ENCODE measurements at places on chromosomes 12 and 14.

- DNase-seq: no peak
Measured at GRCh38 chr12:21771311-21771710, 3.2 kb downstream of the KCNJ8 start.

- no peak for DNase-seq
Measured at GRCh38 chr12:132355742-132356681, 26.6 kb upstream of the GALNT9 start.

- DNase-seq: no peak
Measured at GRCh38 chr12:67958187-67958586, 31.1 kb upstream of the IFNG-AS1 start.

DNA sequence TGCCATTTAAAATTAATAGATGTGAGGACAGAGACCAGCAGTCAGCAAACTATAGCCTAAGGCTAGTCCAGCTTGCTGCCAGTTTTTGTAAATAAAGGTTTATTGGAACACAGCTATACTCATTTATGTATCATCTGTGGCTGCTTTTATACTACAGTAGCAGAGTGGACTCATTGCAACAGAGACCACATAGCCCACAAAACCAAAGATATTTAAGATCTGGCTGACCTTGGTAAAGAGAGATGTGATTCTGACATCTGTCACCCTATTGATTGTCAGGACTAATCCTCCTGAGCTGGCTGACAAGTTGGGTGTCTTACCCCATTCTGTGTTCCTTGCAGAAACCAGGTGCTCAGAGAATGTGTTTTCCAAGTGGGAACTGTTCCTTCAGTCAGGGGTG is 99.9 kb downstream of the BEGAIN start:
- no peak for DNase-seq

DNA sequence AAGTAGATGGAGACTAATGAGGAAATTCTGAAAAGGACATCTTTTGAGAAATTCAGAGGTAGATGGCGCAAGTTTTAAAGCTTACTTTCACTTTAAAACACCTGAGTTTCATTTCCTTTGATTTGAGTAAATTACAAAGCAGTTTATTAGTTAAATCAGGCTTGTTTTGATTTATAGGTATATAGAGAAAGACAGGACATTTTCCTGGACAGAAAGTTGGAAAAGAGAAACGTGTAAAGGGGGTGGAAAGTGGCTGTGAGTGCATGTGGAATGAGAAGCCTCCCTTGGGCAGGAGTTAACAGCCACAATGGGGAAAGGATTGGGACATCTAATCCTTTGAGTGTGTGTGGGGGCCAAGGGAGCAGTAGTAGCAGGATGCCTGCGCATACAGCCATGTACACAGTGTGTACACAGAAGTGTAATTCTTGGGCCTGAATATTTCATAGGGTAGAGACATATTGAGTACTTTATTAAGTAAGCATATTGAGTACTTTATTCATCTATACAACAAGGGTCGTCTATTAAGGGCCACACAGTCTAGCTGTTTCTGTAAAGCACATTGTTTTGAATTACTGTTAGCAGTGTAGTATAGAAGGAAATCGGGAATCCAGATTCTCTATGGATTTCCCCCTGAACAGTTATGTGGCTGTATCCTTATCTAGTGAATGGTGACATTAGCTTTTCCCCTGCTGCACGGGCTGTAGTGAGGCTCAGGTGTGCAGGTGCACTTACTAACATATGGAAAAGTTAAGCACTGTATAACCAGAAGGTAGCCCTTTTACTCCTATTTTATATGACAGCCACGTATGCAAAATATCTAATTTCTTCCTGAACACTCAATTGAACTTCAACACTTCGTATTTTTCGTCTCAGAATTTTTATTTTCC is 19.1 kb downstream of the MARK3 start:
- no peak for DNase-seq

DNA sequence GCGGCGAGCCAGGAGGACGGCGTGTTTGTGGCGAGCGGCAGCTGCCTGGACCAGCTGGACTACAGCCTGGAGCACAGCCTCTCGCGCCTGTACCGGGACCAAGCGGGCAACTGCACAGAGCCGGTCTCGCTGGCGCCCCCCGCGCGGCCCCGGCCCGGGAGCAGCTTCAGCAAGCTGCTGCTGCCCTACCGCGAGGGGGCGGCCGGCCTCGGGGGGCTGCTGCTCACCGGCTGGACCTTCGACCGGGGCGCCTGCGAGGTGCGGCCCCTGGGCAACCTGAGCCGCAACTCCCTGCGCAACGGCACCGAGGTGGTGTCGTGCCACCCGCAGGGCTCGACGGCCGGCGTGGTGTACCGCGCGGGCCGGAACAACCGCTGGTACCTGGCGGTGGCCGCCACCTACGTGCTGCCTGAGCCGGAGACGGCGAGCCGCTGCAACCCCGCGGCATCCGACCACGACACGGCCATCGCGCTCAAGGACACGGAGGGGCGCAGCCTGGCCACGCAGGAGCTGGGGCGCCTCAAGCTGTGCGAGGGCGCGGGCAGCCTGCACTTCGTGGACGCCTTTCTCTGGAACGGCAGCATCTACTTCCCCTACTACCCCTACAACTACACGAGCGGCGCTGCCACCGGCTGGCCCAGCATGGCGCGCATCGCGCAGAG is 873 bp downstream of the PLXNC1 start:
- peak; percentile 66 for DNase-seq

GRCh38 chr14:32593290-32593942 is 264.3 kb downstream of the AKAP6 start:
- no peak for DNase-seq

DNA sequence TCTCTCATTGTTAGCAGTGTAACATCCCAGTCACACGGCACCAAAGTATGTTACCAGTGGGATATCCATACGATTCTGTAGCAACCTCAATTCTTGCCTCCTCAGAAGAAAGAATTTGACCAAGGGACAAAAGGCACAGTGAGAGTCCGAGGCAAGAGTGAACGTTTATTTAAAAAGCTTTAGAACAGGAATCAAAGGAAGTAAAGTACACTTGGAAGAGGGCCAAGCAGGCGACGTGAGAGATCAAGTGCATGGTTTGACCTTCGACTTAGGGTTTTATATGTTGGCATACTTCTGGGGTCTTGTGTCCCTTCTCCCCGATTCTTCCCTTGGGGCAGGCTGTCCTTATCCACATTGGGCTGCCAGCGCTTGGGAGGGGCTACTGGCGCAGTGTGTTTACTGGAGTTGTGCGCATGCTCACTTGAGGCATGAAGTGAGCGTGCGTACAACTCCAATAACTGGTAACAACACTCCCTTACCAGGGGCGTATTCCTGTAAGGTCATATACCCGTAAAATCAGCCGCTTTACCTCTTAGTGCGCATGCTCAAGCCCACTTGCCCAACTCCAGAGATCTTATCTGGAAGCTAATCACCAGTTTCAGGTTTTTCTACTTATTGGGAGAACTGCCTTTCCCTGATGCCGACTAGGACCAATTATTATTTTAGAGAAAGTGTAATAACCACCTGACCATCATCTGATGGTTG is 71.7 kb downstream of the FAR2 start:
- no peak for DNase-seq

DNA sequence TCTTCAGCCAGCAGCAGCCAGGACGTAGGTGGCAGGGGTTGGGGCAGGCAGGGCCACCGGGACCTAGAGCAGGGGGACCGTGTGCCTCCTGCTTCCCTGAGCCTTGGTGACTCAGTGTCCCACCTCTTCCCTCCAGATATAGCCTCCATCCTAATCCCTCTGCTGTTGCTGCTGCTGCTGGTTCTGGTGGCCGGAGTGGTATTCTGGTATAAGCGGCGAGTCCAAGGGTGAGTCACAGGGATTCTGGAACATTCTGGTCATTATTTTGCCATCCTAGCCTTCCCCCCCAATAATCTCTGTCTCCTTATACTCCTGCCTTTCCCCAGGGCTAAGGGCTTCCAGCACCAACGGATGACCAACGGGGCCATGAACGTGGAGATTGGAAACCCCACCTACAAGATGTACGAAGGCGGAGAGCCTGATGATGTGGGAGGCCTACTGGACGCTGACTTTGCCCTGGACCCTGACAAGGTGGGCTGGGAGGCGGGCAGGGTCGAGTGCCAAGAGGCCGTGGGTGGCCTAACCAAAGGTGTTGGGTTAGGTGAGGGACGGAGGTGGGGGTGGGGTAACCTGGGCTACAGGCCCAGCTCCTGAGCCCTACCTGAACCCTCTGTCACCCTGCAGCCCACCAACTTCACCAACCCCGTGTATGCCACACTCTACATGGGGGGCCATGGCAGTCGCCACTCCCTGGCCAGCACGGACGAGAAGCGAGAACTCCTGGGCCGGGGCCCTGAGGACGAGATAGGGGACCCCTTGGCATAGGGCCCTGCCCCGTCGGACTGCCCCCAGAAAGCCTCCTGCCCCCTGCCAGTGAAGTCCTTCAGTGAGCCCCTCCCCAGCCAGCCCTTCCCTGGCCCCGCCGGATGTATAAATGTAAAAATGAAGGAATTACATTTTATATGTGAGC is 4.5 kb upstream of the NXPH4 start:
- no peak for DNase-seq

- no peak for DNase-seq
Measured at GRCh38 chr12:62621101-62621638, 154.5 kb downstream of the MON2 start.

DNA sequence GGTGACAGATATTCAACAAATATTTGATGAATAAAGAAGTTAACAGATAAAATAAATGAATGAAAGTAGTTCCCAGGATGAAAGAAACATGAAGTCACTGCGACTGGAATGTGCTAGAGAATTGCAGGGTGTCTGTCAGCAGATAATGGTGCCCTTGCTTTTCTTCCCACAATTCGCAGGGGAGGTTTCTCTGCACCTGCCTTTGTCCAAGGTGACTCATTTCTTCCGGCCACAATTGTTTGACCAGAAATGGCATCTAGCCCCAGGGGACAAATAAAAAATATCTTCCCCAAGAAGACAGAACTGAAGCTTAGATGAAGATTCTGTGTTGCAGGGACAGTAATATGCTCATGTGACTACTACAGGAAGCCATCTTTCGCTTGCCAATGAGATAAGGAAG is 316.1 kb upstream of the TBX3 start:
- no peak for DNase-seq

DNA sequence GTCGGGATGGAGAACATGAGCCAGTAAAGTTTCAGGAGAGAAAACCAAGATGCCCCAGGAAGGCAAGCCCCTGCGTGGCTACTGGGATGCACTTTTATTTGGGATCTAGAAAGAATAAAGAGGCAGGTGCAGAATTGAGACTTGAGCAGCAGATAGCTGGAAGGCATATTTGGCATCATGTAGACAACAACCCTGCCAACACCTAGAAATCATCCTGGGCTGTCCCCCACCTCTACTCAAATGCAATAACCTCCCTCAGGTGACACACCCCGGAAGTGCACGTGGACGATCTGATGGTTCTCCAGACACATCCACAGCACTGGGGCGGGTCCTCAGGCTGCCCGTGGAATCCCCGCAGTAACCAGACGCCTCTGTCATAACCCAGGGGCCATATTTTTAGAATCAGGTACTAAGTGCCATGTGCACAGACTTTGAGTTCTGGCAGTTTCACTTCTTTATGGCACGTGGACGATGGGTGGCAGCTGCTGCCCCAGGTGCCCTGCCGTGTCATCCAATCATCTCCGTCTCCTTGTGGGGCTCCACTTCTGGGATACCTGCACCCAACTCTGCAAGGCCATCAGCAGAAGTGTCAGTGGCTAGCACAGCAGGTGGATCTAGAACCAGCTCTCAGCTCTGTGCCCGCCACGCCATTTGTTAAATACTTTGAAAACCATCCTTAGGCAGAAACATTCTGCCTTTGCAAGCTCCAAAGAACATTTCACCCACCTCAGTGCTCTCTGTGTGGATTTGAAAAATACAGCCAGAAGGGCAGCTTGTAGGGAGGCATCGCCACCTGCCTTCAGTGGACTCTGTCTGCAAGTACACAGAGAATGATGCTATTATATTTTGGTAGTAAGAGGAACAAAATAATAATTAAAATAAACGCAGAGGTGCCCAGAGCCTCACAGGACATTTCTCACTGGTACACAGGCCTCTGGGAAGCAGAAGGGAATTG is 771.7 kb upstream of the TMEM132C start:
- no peak for DNase-seq

GRCh38 chr14:101476916-101477553 is 84.3 kb upstream of the DIO3 start:
- DNase-seq: no peak

- no peak for DNase-seq
Measured at GRCh38 chr12:53234271-53234914, 2.4 kb upstream of the RARG start.

- peak; percentile 37 for DNase-seq
Measured at GRCh38 chr14:106843951-106844483, 1317.6 kb downstream of the TMEM121 start.

- no peak for DNase-seq
Measured at GRCh38 chr14:73945159-73945670, 4.7 kb downstream of the FAM161B start.

- DNase-seq: no peak
Measured at GRCh38 chr12:92562063-92562734, 140.6 kb upstream of the PLEKHG7 start.

- no peak for DNase-seq
Measured at GRCh38 chr14:67566908-67567307, 33.2 kb downstream of the PIGH start.

DNA sequence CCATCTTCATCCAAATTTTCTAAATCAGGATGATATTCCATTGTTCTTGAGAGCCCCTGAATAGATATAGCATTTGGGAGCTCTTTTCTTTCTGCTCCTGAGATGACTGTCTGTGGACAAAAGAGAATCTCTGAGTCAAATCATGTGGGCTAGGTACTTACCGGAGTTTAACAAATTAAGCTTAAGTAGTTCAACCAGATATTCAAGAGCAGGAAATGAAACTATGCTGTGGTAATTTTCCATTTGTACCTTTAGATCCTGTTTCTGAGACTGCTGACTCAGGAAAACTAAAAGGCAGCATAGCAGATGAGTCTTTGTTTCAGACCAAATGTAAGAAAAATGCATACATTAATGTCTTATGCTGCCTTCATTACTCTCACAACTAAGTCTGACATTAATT is at the start of gene CLEC7A:
Gene CLEC7A (minus strand): TSS at position 158 of the 400 bp plus-strand sequence. CDS start 117 bp downstream, at position 41.
- DNase-seq: no peak

- DNase-seq: no peak
Measured at GRCh38 chr14:75476274-75476995, 45.8 kb upstream of the BATF start.

- no peak for DNase-seq
Measured at GRCh38 chr14:70887207-70887681, 20.0 kb upstream of the PCNX1 start.

GRCh38 chr12:104423809-104424208 is 32.9 kb upstream of the CHST11 start:
- DNase-seq: no peak

DNA sequence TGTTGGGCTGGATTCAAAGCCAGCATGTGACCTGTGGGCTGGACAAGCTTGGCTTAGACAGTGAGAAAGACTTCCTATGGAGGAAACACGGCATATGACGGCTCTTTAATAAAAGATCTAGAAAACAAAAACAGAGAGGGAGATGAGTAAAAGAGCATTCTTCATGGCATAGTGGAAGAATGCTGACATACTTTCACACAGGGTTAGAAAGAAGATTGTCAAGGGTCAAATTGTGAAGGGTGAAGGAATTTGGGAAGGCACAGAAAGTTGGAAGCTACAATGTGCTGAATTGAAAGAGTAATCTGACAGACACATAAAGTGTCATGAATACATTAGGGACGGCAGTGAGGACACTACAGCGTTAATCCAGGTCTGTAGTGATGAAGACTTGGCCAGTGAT is 63.4 kb downstream of the GALNT4 start:
- DNase-seq: no peak

Measured in stimulated activated naive CD8-positive, alpha-beta T cell treated with anti-CD3 and anti-CD28 coated beads, Interleukin-15, Interleukin-2, amounts not matched to agents 100 U/mL and 50 U/mL, for 24 hours (primary cell).